ENCODE measurements at places on chromosomes 2 and 18.

DNA sequence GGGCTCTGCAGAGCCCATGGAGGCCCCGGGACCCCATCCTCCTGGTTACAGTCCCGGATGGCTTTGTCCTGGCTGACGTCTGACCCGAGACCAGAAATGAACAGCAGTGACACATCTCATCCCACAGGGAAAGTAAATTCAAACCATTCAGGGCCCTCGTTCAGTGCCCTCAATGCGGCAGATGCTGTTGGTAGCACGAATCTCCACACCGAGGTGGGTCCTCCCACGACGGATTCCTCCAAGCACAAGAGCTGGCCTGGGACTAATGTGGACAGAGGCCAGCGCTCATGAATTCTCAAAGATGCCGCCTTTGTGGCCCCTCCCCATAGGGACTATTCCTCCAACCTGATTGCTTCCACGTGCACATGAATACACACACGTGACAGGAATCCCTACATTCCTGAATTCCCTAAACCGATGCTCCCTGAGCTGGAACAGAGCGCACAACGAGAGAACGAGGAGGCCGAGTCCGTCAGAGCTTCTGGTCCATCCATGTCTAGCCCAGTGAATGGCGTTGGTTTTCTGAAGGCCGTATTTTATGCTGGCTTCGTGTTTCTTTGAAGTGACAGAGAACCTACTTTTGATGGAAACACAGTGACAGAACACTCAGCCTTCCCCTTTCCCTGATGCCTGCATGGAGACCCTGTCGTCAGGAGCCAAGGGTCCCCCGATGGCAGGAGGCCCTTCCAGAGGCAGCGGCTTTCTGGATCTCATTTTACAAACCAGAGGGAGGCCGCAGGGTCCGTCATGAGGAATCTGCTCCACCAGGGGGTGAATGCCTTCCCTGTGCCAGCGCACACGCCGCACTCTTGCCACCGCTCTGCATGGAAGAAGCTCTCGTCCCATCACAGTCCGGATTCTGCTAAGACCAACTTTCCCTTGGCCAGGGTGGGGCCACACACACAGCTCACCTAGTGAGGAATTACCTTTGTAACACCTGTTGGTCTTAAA lies 64.3 kb upstream of the SNTG2 start:
- DNase-seq, result no peak

DNA sequence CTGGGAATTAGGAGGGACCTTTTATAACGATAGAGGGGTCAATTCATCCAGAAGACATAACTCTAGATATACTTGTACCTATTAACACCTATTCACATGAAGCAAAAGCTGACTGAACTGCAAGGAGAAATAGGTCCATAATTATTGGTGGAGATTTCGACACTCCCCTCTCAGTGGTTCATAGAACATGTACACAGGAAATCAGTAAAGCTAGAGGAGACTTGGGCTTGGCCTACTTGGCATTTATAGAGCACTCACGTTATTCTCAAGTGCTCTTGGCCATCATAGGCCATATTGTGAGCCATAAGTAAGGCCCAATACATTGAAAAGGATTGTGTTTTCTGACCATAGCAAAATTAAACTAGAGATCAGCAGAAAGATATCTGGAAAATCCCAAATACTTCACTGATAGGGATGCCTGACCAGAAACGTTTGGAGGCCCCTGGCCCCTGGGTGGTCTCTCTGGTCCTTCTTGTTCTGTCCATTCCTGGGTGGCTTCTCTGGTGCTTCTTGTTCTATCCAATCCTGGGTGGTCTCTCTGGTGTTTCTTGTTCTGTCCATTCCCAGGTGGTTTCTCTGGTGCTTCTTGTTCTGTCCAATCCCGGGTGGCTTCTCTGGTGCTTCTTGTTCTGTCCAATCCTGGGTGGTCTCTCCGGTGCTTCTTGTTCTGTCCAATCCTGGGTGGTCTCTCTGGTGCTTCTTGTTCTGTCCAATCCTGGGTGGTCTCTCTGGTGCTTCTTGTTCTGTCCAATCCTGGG lies 49.0 kb downstream of the SNED1 start:
- no peak for DNase-seq

- no peak for DNase-seq
These were observed 29.4 kb downstream of the HADHB start for GRCh38 chr2:26274058-26274613.

DNA sequence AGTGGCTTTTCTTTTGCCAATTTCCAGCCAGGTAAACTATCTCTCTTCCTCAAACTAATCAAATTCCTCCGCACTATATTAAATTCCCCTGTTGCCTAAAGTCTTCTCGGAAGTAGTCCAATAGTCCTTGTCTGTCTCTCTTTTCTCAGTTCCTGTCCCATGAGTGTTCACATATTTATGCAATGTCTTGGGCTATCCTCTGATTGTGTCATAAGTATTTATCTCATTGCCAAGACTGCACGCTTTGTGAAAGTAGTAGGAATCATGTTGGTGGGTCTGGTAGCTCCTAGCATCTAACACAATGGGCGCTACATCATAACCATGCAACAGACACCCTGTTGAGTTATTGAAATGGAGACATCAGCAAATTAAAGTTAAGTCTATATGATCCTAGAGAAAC lies 59.9 kb upstream of the POU3F3 start:
- no peak for DNase-seq

All from stimulated activated CD8-positive, alpha-beta memory T cell treated with anti-CD3 and anti-CD28 coated beads, Interleukin-4, amount 100 ng/mL, for 1 hour (primary cell).